Activated T-helper 2 cell treated with anti-CD3 and anti-CD28 coated beads, Interferon-gamma antibody, Interleukin-2, Interleukin-4, amounts not matched to agents 10 μg/mL and 5 μg/mL and 100 μg/mL, durations not matched to agents 14 hours and 24 hours and 36 hours (primary cell): ENCODE measurements at places on chromosomes 16 and 17. TPM values are rescaled to one million over a fixed set of nuclear protein-coding genes. Genes with fewer than 3 reads are reported as not detected.

SKA2 gene
- 62.2 and 69.9 TPM in 2 replicates for total RNA-seq

MT1M gene
- not detected in 2 replicates for total RNA-seq

SPHK1 gene
- total RNA-seq: 16.0 and 16.4 TPM in 2 replicates

MRM3 gene
- total RNA-seq: 28.4 and 29.3 TPM in 2 replicates

SYT17 gene
- 0.34 and 0.57 TPM in 2 replicates for total RNA-seq

GPR142 gene
- total RNA-seq: not detected in 2 replicates

CRHR1 gene
- total RNA-seq: not detected in 2 replicates

DNA sequence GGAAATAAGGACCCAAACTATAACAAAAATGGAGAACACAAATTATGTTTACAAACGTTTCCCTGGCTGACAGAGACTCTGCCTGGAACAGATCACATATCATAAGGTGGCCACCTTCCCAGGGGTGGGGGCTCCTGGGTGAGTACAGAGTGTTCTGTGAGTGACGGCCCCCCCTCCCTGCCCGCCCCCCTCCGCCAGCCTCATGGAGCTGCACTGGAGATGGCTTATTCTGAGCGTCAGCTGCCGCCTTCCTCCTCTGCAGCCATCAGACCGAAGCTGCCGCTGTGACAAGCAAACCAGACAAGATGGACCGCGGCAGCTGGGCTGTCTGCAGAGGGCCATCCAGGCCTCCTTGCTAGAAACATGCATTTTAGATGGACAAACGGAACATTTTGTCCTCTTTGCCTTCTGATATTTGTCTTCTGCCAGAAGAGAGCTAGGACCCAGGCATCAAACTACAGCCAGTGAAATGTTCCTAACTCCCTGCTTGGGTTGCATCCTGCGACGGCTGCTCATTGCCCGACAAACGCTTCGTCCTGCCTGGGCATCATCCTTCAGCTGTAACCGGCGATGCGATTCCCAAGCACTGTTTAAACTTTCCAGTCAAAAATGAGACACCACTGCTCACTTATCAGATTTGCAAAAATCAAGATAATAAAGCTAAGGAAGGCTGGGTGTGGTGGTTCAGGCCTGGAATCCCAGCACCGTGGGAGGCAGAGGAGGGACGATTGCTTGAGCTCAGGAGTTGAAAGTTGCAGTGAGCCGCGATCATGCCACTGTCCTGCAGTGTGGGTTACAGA lies 15.3 kb upstream of the RPTOR start:
- no peaks in the 10 kb centered on the region for H3K4me1 ChIP-seq
- H3K4me3 ChIP-seq: no peak overlapping the region
- no peak for DNase-seq
- peaks cover 23% of the 10 kb centered on the region for H3K27me3 ChIP-seq

DNA sequence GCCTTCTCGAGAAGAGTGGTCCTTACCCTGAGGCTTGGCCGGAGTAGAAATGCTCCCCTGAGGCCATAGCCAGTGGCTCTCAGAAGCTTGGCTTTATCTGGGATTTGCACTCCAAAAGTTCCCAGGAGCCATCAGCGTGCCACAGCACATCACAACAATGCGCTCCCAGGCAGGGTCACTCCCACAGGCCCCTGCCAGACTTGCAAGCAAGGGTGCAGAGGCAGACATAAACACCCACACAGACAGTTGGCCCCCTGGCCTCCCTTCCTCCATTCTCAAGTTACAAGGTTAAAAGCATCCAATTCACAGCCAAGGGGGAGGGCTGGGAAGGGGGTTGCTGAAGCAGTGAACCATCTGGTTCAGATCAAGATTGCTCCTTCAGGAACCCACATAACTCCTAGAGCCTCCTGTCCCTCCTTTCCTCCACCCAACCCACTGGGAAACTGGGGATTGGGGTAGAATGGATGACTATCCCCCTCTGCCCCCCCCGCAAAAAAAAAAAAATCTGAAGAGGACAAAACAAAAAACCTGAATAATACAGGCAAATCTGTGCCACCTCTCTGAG lies 1.8 kb downstream of the ST3GAL2 start:
- H3K4me3 ChIP-seq: peak overlapping the region; percentile 91
- no peaks in the 10 kb centered on the region for H3K27me3 ChIP-seq
- H3K36me3 ChIP-seq: peaks cover 14% of the 10 kb centered on the region
- DNase-seq: no peak

- H3K4me3 ChIP-seq: peak overlapping the region; percentile 96
- H3K27me3 ChIP-seq: no peaks in the 10 kb centered on the region
- peaks cover 56% of the 10 kb centered on the region for H3K36me3 ChIP-seq
- peak overlapping the region; percentile 98 for H3K27ac ChIP-seq
- H3K4me1 ChIP-seq: peaks cover 14% of the 10 kb centered on the region
- peak; percentile 53 for DNase-seq
Measured at GRCh38 chr17:41689497-41690299, 1.0 kb downstream of the EIF1 start.

DNA sequence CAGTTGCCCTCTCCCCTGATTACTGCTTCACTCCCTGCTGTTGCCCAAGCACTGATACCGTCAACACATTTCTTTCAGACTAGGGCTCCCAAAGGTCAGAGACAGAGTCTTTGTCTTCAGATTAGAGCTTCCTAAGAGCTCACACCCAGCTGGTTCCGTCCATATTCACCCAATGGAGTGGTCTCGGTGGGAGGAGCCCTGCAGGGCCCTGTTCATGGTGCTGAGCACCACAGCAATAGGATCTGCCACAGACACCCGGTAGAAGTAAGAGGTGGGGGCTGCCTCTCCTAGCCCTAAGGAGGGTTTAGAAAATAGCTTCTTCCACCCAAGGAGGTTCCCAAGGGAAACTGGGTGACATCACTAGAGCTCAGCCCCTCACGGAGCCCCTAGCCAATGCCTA lies 128.3 kb downstream of the CCDC144A start:
- no peaks in the 10 kb centered on the region for H3K4me1 ChIP-seq
- H3K4me3 ChIP-seq: no peak overlapping the region
- no peak overlapping the region for H3K27ac ChIP-seq
- DNase-seq: no peak

DNA sequence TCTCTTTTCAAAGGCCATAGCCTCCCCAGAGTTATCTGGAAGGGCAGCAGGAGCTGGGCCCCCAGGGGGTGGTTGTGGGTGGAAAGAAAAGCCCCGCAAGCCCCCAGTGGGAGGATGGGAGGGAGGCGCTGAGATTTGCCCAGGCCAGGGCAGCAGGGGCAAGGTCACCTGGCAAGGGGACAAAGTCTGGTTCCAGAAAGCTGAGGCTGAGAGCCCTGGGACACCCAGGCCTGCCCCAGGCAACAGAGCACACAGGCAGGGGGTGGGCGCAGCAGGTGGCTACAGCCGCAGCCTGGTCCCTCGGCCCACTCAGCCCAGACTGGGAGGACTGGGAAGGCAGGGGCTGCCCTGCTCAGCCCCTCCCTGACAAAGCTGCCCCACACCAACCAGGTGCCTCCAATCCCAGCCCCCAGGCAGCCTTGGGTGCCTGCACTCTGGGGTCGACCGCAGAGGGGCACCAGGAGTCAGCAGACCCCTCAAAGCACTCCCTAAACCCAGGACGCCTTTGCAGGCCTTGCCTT lies 23.7 kb upstream of the GSG1L start:
- no peaks in the 10 kb centered on the region for H3K27me3 ChIP-seq
- no peak overlapping the region for H3K4me3 ChIP-seq
- no peaks in the 10 kb centered on the region for H3K36me3 ChIP-seq
- H3K27ac ChIP-seq: no peak overlapping the region
- no peak for DNase-seq
- no peaks in the 10 kb centered on the region for H3K4me1 ChIP-seq

DNA sequence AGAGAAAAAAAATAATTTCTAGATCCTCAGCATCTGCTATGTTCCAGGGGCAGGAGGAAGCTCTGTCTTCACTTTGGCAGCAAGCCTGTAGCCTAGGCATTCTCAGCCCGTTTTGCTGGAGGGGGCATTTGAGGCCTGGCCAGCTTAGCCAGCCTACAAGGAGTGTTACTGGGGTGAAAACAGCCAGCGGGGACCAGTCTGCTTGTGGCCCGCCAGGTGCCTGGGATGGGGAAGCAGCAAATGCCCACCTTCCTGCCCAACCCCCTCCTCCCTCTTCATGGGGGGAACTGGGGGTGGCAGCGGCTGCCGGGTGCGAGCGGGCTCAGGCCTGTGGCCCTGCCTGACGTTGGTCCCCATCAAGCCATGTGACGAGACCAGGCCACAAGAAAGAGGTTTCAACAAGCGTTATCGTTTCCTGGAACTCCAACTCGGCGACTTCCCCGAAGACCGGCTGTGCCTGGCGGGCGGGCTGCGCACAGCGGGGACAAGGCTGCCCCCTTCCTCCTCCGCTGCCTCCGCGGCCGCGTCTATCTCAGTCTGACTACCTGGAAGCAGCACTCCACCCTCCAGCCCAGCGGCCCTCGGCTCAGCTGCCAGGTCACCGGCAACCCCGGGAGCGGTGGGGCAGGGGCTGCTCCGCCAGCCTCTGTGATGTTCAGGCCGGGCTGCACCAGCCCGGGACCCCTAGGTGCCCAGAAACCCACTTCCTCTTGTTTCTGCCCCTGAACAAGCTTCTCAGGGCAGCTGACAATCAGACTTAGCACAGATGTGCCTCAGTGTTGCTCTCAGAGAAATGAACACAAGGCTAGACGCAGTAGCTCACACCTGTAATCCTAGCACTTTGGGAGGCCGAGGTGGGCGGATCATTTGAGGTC lies 22.9 kb downstream of the SOCS1 start:
- peak; percentile 91 for DNase-seq
- H3K4me1 ChIP-seq: peaks cover 76% of the 10 kb centered on the region
- H3K36me3 ChIP-seq: no peaks in the 10 kb centered on the region
- peak overlapping the region; percentile 56 for H3K4me3 ChIP-seq

DNA sequence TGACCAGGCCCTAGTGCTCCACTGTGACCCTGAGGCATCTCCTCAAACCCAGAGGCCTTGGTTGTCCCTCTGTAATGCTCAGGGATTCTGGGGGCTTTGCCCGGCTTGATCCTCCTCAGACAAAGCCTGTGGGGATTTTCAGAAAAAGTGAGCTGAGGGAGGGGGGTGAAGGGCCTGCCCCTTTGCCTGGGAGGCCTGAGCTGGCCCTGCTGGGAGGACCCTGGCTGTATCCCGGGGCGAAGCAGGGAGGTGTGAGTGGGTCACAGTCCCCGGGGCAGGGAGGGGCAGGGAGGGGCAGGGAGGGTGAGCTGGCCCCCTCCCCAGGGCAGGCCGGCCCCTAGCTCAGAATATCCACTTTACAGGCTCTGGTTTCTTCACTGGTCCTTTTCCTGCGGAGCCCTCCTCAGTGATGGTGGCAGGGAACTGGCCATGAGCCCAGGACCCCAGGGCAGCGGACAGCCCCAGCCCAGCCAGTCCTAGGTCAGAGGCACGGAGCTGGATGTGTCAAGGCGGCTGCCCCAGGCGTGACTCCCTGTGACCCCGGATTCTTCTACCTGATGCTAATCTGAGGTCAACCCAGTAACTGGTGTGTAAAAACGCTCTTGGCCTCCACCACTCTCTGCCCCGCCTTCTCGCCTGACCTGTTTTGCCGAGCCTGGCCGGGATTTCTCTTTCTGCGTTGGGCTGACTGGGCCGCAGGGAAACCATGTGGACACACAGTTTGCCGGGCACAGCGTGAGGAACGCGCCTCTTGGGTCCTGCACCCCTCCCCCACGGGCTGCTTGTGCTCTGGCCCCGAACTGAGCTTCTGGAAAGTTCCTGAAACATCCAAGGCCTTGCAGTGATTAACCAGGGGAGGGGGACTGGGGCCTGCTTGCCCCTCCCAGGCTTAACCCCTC lies 5.8 kb upstream of the FASN start:
- H3K4me1 ChIP-seq: peaks cover 14% of the 10 kb centered on the region
- H3K27me3 ChIP-seq: no peaks in the 10 kb centered on the region
- no peak overlapping the region for H3K4me3 ChIP-seq
- H3K27ac ChIP-seq: no peak overlapping the region

DNA sequence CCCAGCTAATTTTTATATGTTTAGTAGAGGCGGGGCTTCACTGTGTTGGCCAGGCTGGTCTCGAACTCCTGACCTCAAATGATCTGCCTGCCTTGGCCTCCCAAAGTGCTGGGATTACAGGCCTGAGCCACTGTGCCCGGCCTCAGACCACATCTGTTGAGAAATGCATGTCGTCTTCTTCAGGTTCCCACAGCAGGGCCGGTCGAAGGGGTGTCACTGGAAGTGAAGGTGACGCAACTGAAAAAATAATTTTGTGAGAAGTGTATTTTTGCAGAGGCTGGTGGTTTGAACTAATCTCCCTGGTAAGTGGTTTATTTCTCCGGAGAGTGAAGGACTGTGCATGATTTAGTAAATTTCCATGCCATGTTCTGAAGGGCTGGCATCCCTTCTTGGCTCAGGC lies 33.4 kb upstream of the IL34 start:
- no peak for DNase-seq
- no peaks in the 10 kb centered on the region for H3K4me1 ChIP-seq
- H3K36me3 ChIP-seq: no peaks in the 10 kb centered on the region
- H3K4me3 ChIP-seq: no peak overlapping the region
- H3K27me3 ChIP-seq: no peaks in the 10 kb centered on the region
- H3K27ac ChIP-seq: no peak overlapping the region

DNA sequence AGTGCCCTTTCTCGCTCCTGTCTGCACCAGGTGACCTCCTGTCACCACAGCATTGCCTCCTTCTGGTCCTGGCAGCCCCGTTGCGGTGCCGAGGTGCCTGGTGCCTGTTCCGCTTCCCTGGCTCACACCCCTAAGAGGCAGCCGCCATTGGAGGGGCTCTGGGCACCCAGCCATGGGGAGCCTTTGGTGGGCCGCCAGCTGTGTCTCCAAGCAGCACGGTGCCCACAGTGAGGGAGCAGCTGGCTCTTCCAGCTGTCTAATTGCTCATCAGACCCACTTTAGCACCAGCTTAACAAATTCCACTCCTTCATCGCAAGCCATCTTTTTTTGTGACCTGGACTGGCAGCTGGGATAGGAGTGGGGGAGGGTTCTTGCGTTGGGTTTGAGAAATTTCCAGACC lies 276.1 kb downstream of the SNX29 start:
- no peak overlapping the region for H3K4me3 ChIP-seq
- DNase-seq: no peak
- H3K36me3 ChIP-seq: no peaks in the 10 kb centered on the region
- H3K27me3 ChIP-seq: no peaks in the 10 kb centered on the region

DNA sequence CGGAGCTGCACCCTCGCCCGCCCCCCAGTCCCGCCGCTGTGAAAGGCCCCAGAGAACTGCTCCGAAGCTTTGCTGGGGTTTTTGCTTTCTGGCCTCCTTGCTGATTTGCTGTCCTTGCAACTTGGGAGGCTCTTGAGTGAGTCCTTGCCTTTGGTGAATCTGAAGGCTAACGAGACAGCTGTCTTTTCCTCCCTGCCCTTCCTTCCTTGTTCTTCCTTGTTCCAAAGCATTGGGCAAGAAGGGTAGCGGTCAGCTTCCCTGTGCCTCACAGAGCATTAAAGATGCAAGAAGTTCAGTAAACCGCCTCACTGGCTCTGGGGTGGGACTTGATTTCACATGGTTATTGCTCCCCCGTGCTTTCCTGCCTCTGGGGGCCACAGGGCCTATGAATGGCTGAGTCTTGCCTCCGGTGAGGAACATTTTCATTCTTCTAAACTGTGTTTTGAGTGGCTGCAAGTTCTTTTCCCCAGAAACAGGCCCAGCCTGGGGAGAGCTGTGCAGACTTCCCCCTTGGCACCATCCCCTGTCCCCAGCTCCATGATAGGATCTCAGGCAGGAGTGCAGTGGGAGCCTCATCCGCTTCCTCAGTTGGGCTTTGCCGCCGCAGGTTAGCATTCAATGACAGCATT lies 1.4 kb downstream of the YPEL2 start:
- DNase-seq: no peak
- peak overlapping the region; percentile 68 for H3K27ac ChIP-seq
- H3K4me1 ChIP-seq: peaks cover 36% of the 10 kb centered on the region
- peak overlapping the region; percentile 84 for H3K4me3 ChIP-seq
